ENCODE measurements at places on chromosomes 4 and X.

GRCh38 chrX:21153033-21153432 is 221.2 kb upstream of the CNKSR2 start:
- no peak for DNase-seq

DNA sequence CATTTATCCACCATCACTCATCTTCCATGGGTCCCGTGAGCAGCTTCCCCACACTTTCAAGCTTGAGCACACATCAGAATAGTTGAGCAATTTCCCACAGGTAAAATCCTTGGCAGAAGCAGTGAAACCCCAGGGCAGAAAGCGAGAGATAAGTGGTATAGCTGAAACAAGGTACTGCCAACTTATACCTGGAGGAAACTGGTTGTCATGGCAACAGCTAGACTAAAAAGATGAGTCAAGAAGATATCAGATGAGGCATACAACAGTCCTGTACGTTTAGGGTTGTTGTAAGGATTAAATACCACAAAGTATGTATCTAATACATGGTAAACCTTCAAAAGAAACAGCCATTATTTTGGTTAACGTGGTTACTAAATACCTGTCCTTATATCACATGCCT is 66.9 kb upstream of the PHOX2B start:
- DNase-seq = no peak

DNA sequence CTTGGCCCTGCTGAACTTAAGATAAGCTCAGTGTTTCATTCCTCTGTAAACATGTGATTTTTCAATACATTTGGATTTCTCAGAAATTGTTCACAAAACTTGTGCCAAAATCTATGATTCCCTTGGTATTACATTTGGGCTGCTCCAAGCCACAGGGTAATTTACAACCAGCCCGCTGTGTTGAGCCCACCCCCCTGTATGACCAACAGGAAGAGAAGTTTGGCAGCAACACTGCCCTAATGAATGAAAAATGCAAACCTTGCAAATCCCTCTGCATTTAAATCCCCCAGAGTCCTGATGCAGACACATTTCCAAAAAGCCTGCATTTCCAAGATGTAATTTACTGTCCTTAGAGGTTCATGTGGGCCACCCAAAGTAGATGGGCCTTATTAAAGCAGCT is 34.1 kb upstream of the GAB1 start:
- no peak for DNase-seq

DNA sequence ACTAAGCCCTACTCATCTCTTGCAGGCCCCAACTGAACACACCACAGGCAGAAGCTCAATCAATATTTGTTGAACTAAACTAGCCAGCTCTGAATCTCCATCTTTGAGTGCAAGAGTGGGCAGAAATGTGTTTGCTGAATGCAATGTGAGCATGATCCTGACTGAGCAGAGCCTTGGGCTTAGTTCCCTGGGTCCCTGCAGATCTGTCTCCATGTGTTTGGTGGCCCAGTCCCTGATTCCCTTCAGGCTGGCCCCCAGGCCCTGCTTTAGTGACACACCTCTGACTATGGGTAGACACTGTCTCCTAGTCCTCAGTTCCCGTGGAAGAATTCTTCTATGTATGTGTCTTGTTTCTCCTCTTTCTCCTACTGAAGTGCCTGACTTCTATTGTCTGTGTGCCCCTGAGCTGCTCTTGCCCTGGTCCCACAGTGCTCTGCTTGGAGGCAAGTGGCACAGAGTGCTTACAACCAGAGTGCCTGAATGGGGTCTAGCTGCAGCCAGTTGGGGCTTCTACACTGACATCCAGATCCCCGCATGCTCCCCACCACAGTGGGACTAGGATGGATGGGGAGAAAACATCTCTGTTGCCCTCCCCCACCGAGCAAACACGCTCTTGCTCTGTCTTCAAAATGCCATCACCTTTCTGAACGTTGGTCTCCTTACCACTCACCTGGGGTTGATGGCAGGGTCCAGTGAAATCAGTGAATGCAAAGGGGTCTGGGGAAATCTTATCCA is 9.3 kb downstream of the PJA1 start:
- DNase-seq = no peak

- DNase-seq = no peak
These were observed 214.3 kb downstream of the LDB2 start for GRCh38 chr4:16684097-16684496.

GRCh38 chr4:6320663-6321062 is 51.0 kb downstream of the WFS1 start:
- DNase-seq = no peak

DNA sequence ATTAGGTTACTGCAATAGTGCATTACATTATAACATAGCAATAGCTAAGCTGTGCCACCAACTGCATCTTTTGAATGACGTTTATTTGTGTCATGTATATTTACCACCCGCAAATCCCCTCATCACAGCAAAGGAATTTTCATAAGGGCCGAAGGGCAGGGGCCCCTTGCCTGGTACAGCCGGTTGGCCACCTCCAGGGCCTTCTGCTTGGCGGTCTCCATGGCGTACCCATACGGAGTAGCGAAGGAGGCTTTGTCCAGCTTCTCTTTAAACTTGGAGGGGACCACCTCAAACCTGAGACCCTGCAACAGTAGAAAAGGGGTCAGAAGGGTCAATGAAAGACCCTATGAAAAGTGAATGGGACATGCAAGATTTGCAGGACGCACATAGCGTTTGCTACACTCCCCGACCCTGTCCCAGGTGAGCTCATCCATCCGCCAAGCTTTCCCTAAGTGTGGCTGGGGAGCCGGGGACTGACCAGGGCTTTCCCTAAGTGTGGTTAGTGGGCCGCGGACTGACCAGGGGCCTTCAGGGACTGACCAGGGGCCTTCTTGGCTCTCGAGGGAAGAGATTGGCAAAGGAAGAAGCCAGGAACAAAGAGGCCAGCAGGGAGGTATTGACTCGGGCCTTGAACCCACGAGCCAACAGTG is 10.6 kb downstream of the ASMTL start:
- DNase-seq = peak; percentile 2

GRCh38 chrX:153653556-153653955 is 6.6 kb downstream of the DUSP9 start:
- DNase-seq = no peak

- no peak for DNase-seq
These were observed 8.8 kb downstream of the TET2 start for GRCh38 chr4:105155426-105155825.

- no peak for DNase-seq
These were observed 347.1 kb upstream of the GATB start for GRCh38 chr4:152107736-152108500.

- DNase-seq = no peak
These were observed 227.7 kb upstream of the PSAPL1 start for GRCh38 chr4:7662507-7662846.

GRCh38 chr4:1873776-1874175 is 2.6 kb downstream of the NSD2 start:
- DNase-seq = no peak

- no peak for DNase-seq
These were observed 9.7 kb upstream of the EOLA2 start for GRCh38 chrX:149948016-149948415.

DNA sequence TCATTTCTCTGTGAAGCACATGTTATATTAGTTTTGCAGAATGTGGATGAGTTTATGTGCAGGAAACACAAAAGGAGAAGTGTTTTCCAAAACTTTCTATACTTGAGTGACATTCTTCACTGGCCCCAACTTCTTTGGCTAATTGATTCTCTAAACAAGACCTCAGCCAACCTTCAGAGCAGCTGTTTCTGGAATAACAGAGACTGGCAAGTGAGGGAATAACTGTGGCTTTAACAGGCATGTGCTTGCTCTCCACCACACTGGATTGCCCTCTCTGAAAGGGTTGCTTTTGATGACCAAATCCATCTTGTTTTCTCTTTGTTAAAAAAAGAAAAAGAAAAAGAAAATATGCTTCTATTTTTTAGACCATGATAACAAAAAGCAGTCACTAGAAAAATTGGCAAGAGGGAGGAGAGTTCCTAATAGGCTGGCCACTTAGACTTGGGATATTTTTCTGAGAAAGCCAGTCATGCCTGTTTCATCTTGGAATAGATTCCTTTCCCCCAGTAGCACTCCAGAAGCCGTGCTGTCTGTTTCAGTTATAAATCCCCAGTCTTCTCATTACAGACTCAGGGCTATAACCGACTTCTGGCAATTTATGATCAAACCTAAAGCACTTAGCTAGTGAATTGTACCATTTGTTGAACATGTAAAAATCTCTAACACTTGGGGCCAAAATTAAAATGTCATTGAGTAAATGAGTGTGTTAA is 295.0 kb upstream of the NR3C2 start:
- DNase-seq = no peak

DNA sequence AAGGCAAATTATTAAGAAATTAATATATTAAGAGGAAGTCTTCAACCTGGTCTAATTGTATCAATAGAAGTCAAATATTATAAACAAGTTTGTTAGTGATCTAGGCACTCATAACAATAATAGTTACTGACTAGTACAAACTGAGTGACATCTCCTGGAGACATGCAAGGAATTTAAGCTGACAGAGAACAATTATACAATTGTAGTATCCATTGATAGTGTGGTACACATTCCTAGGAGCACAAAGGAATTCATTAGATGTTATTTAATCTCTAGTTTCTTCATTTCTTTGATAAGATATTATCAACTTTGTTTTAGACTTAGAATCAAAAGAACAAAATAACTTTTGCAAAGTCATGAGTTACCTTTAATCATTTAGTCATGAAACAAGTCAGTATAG is 1048.6 kb downstream of the PCDH7 start:
- no peak for DNase-seq

DNA sequence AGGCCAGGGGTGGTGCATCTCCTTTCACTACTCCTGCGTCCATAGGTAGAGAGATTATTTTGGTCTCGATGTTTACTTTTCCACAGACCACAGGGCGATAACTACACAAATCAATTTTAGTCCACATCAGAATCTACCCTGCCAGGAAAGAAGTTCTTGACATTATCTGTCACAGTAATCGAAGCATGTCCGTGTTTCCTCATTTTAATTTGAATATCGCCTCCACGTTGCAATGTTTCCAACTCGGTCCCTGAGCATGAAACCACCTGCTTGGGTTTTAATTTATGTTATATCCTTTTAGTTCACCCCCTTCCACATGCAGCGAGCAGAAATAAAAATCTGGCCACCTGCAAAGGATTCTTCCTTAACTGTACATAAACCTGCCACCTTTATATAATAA is 100.1 kb upstream of the ATXN3L start:
- no peak for DNase-seq

- DNase-seq = no peak
These were observed 170.8 kb downstream of the ZNF674 start for GRCh38 chrX:46374371-46374770.

- DNase-seq = peak; percentile 29
These were observed 28.8 kb upstream of the CFAP47 start for GRCh38 chrX:35890699-35891098.

GRCh38 chr4:128322986-128323385 is 35.4 kb upstream of the PGRMC2 start:
- no peak for DNase-seq

GRCh38 chrX:1294301-1295067 is 25.9 kb downstream of the CSF2RA start:
- DNase-seq = no peak

DNA sequence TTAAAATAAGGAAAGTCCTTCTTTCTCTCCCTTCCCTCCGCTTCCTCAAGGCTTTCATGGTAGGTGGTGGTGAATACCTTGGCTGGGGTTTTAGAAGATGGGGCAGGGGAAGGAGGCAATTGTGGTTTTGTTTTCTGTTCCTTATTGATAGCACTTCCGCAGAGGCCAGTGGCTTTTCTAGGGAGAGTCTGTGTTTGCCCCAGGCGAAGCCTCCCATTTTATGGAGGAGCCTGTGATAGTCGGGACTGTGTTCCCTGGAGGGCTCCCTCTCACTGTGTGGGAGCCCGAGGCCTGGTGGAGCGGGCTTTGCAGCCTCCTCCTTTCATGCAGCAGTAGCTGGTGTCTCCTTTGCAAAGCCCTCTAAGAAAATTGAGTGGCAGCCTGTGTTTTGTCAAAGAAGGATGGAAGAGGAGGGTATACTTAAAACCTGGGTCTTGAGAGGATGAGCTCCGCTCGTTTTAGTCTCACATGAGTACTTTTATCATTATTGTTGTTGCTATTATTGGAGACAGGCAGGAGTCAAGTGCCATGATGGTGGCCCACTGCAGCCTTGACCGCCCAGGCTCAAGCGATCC is 29.8 kb upstream of the STOX2 start:
- DNase-seq = no peak

- peak; percentile 10 for DNase-seq
These were observed 97.9 kb downstream of the CPZ start for GRCh38 chr4:8690216-8691150.

GRCh38 chrX:23720117-23720677 is 22.9 kb downstream of the ACOT9 start:
- no peak for DNase-seq

DNA sequence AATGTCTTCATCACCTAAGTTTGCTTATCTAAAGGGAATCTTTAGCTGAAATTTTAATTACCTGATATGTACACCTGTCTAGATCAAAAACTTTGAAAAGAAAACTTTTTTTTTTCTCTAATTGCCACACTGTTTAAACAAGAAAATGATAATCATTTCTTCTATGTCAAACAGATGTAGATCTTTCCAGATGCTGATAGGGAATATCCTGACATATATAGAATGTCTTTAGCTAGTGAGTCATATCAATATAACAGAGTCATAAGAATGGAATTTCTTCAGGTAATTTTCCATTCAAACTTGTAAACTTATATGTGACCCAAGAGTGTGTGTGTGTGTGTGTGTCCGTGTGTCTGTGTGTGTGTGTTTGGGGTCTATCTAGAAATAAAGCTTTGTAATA is 271.9 kb downstream of the GPM6A start:
- DNase-seq = no peak

GRCh38 chr4:26822546-26822945 is 38.1 kb upstream of the STIM2 start:
- DNase-seq = no peak

GRCh38 chr4:101031971-101032370 is 315.4 kb downstream of the PPP3CA start:
- peak; percentile 22 for DNase-seq

DNA sequence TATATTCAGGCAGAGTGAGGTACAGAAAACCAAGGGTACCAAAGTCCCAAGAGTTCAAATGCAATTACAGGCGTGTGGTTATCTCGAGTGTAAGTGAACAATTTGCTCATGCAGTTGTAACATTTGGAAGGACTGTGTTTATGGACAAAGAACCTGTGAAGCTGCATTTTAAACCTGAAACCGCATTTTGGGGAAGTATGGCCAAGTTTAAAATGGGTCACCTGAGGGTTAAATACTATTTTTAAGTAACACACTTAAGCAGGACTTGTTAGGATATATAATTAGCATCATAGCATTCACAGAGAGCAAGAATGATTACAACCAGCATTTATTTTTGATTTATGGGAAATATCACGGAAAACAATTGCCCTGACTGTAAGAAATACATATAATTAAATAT is 79.1 kb upstream of the LCORL start:
- no peak for DNase-seq

- peak; percentile 12 for DNase-seq
These were observed 22.8 kb upstream of the CENPVL3 start for GRCh38 chrX:51641421-51642021.

- DNase-seq = no peak
These were observed 3.1 kb downstream of the GUCY1B1 start for GRCh38 chr4:155761916-155762315.

Measured in WTC11 (cell line).